Putamen (tissue), 1 donor: ENCODE measurements at places on chromosomes 2 and 18.

DNA sequence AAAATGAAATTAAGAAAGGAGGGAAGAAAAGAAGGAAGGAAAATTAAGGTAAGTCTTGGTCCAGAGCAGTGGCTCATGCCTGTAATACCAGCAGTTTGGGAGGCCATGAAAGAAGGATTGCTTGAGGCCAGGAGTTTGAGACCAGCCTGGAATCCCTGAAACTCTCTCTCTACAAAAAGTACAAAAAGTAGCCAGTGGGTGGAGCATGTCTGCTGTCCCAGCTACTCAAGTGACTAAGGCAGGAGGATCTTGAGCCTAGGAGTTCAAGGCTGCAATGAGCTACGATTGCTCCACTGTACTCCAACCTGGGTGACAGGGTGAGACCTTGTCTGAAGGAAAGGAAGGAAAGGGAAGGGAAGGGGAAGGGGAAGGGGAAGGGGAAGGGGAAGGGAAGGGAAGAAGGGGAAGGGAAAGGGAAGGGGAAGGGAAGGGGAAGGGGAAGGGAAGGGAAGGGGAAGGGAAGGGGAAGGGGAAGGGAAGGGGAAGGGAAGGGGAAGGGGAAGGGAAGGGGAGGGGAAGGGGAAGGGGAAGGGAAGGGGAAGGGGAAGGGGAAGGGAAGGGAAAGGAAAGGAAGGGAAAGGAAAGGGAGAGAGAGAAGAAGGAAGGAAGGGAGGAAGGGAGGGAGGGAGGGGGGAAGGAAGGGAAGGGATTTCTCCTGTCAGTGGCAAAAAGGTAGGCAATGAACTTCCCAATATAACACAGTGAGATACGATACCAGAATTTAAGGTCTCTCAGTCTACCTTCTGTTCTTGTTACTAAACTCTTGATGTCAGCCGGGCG lies 412.8 kb downstream of the CMPK2 start:
- no peak for DNase-seq

GRCh38 chr2:113083296-113083695 lies 15.5 kb downstream of the IL1F10 start:
- DNase-seq, result no peak

DNA sequence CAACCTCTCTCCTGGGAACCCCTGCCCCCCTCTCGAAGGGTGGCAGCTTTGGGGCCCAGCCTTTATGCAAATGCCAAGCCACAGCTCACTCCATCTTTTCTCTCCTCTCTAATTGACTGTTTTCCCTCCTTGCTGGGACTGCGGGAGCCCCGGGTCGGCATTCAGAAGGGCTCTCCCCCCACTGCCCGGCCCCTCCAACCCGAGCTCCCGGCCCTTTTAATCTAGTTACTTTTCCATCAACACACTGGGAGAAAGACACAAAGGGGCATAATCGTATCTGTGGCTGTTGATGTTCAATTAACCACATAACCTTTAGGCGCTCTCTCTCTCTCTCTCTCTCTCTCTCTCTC lies 95.4 kb downstream of the INHBB start:
- no peak for DNase-seq

DNA sequence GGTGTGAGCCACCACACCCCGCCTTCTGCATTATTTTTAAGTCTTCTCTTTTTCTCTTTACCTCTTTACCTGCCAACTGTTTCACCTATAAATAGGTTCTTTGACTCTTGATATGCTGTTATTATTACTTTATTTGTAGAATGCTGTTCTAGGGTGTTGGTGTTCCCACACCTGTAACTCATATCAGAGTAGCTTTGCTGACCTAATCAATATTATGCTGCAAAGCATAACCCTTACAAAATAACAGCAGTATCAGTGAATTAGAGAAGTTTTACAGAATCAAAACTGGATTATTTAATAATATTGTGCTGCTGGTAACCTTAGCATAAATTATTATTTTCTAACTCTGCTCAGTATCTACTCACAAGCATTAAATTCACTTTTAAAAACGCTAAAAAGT lies 161.5 kb downstream of the FIGN start:
- no peak for DNase-seq
